ENCODE measurements at places on chromosomes 2 and 18.

DNA sequence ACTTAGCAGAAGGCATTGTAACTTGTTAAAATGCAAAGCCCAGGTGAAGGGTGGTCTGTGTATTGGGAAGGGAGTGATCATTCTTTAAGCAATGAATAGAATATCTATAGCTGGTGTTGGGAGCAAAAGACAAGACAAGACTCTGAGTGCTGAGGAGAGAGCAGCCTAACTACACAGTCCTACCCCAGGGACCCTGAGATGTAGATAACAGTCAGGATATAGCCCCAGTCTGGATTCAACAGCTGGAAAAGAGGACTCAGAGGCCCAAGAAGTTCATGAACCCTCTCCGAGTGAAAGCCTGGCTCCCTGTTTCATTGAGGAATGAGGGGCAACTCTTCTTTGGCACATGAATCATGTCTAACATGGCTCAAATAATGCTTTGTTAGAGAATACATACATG, 310.7 kb upstream of the SLC14A2 start:
- H3K4me1 ChIP-seq: no peaks in the 10 kb centered on the region
- H3K27me3 ChIP-seq: no peaks in the 10 kb centered on the region
- DNase-seq: no peak
- no peaks in the 10 kb centered on the region for H3K36me3 ChIP-seq

GRCh38 chr18:10518595-10519255, 7.1 kb upstream of the NAPG start:
- peaks cover 29% of the 10 kb centered on the region for H3K4me1 ChIP-seq
- no peaks in the 10 kb centered on the region for H3K27me3 ChIP-seq
- H3K36me3 ChIP-seq: no peaks in the 10 kb centered on the region
- no peak for DNase-seq
- H3K4me3 ChIP-seq: no peak overlapping the region

DNA sequence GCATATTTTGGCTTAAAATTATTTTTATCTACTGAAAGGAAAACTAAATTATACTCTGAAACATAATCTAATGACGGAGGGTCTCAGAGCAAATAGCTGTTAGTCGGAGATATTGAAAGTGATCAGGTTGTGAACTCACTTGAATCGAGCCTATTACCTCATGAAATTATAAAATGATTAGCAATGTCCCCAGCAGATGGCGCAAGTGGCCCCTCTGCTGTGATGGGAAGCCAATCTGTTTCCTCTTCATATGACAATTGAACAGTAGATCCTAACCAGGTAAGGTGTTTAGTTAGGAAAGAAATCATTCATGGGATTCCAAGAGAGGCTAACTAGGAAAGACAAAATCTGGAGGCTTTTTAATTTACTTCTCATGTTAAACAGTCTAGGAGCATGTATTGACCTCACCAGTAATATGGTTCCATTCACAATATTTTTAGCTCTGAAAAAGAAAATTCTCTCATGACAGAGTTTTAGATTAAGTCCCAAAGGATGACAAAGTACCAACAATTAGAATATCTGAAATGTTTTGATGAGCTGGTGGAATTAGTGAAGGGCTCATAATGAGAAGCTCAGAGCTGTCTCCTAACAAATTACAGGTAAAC, 29.9 kb upstream of the MPPE1 start:
- DNase-seq: no peak
- H3K36me3 ChIP-seq: no peaks in the 10 kb centered on the region
- H3K27ac ChIP-seq: no peak overlapping the region
- no peaks in the 10 kb centered on the region for H3K27me3 ChIP-seq

GRCh38 chr18:32769071-32769585, 3.7 kb downstream of the KLHL14 start:
- H3K27ac ChIP-seq: no peak overlapping the region
- DNase-seq: no peak
- H3K27me3 ChIP-seq: peaks cover 21% of the 10 kb centered on the region
- no peak overlapping the region for H3K4me3 ChIP-seq
- peaks cover 34% of the 10 kb centered on the region for H3K4me1 ChIP-seq

- H3K4me1 ChIP-seq: no peaks in the 10 kb centered on the region
- no peak overlapping the region for H3K4me3 ChIP-seq
- no peak overlapping the region for H3K27ac ChIP-seq
- no peaks in the 10 kb centered on the region for H3K27me3 ChIP-seq
- no peaks in the 10 kb centered on the region for H3K36me3 ChIP-seq
These were observed 74.5 kb downstream of the DTNB start for GRCh38 chr2:25598911-25599310.

All from esophagus squamous epithelium (tissue), 5 donors.